Kidney epithelial cell (primary cell): ENCODE measurements at places on chromosomes 6 and 20. TPM values are rescaled to one million over a fixed set of nuclear protein-coding genes. Genes with fewer than 3 reads are reported as not detected.

The DBNDD2 gene
- total RNA-seq = 57.2 and 64.4 TPM in 2 replicates

DNA sequence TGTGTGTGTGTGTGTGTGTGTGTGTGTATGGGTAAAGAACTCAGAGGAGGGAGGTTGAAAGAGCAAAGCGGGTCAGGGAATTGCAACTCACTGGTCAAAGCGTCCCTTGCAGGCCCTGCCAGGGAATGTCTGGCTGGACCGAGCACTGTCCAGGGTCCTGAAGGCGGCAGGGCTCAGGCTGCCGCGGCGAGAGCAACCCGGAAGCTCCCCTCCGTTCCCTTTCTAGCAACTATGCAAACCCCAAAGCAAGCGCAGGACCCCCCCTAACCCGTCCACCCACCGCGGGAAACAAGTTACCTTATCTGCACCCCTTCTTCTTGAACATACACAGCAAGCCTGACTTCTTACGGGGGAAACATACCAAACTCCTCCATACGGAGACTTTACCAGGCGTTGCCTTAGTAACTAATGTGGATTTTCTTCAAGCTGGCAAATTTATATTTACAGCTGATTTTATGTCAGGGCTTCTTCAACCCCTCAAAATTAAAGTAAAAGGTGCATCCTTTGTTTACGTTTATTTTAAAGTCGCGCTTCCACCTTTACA lies 538 bp upstream of the GRM1 start:
- DNase-seq = peak; percentile 10

GRCh38 chr6:168216751-168217191 lies 102.8 kb downstream of the DACT2 start:
- no peak for DNase-seq

GRCh38 chr6:1347161-1347560 lies 35.3 kb downstream of the FOXQ1 start:
- no peak for DNase-seq

DNA sequence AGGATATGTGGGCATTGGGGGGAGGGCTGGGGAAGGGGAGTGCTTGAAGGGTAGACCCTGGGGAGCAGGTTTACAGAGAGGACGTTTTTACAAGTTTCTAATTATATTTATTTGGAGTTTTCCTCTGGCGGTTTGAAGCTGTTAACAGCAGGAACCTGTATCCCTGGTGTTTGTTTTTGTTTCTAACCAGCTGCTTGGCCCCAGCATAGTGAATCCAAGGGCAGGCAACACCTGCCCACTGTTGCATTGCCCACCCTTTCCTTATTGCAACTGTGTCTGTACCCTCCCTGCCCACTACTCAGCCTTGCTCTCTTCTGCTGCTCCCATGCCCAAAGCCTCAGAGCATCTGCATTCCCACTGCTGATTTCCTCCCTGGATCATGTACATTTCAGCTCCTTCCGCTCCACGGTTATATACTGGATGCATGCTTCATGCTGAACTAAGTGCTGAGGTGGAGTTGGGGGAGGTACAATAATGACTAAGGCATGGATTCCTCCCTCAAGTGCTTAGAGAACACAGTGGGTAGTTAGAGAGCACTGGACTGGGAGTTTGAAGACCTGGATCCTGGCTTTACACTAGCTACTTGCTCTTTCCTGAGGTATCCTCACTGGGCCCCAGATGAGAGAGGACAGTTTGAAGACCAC lies 6.0 kb downstream of the SCUBE3 start:
- DNase-seq = no peak

The SPATS1 gene
- total RNA-seq = not detected in 2 replicates

The LHFPL5 gene
- not detected in 2 replicates for total RNA-seq

The PRDM13 gene
- total RNA-seq = 0.04 TPM in 1 of 2 replicates, not detected in the other

GRCh38 chr6:115071962-115072361 lies 729.1 kb upstream of the HS3ST5 start:
- DNase-seq = no peak

The COX4I2 gene
- 0.25 TPM in 1 of 2 replicates, not detected in the other for total RNA-seq

The LAMP5 gene
- 1.7 and 1.9 TPM in 2 replicates for total RNA-seq

DNA sequence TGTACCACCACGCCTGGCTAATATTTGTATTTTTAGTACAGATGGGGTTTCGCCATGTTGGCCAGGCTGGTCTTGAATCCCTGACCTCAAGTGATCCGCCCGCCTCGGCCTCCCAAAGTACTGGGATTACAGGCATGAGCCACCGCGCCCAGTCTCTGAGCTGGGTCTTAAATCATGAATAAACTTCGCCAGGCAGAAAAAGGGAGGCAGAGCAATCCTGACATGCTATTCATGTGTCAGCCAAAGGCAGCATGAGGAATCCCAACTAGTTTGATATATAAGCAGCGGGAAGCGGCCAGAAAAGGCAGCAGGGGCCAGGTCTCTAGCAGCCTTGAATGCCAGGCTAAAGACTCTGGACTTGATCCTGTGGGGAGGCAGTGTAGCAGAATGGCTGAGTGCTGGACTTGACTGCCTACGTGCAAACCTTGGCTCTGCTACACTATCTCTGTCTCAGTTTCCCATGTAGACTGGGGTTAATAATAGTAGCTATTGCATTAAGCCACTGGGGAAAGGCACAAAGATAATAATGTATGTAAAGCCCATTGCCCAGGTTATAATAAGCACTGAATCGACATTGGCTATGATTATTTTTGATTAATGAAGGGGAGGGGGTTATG lies 1.8 kb downstream of the PROCR start:
- no peak for DNase-seq

DNA sequence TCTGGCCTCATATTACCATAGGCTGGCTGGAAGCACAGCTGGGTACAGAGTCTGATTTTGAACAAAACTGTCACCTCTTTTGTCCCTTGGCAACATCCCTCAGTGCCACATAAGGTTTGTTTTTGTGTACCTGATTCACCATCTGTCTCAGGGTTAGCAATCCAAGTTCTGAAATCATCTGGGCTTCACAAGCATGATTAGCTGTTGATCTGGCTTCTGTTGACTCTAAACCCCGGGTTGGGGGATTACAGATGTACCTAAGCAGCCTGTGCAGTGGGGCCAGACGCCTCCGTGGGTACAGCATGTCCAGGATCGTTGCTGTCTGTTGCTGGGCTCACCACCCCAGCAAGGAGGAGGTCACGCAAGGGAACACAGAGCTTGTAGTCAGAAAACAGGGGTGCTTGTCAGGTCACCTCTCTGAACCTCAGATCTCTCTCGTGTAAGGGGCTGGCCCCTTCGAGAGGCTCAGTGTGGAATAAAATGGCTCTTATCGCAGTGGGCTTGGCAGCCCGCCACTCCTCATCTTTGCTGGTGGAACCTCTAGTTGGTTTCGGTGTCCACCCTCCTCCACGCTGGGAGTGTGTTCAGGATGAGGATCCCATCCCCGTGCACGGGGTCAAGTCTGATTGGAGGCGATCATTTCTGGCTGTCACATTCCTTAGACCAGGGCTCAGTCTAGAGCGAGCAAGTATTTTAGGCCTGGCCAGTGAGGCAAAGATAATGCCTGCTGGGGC lies 39.2 kb upstream of the ZNF831 start:
- DNase-seq = no peak

GRCh38 chr6:98777762-98778161 lies 56.6 kb upstream of the POU3F2 start:
- DNase-seq = no peak

DNA sequence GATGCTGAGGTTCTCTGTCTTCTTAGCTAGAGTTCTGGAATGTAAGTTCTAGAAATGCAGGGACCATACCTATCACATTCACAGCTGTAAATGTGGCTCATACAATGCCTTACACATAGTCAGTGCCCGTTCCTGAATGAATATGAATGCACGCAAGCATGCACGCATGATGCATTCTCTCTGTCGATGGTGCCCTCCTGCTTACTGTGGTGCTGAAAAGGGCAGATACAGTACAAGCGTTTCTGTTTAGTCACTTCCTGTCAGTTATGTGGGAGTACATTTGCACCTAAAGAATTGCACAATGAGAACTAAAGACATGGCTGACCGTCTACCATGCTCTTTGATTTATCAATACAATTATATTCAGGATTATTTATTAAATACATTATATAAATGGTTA lies 152.2 kb upstream of the SOX4 start:
- no peak for DNase-seq

DNA sequence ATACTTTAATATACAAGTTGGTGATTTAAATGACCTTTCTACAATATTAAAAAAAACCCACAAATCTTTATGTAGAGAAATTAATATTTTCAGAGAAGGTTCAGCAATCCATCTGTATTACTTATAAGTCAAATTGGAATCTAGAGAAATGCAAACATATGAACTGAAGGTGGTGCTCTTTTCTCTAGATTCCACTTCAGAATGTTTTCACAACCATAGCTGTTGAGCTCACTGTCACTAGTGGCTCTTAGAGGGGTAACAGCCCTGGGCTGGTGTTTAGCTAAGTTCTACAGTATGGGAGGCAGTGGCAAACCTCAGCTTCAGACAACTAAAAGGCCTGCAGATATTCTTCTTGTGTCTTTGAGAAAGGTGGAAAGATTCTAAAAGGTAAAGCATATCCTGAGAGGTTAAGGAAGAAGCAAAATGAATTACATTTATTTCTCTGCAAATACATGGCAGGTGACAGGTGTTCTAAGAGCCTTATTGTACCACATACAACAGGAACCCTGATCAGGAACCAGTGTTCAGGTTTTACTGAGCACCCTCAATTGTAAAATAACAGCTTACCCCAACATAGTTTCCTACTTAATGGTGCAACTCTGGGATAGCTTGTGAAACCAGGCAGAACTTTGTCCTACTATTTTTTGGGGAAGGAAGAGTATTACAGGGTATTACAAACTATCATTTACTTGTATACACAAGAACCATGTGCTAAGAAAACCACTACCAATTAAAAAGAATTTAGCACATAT lies 56.6 kb upstream of the SAMHD1 start:
- DNase-seq = no peak

The PPP1R14C gene
- 37.0 and 45.5 TPM in 2 replicates for total RNA-seq

GRCh38 chr6:146909376-146909775 lies 294.8 kb upstream of the STXBP5 start:
- DNase-seq = no peak

The CFAP206 gene
- total RNA-seq = 0.07 and 0.25 TPM in 2 replicates

- DNase-seq = no peak
These were observed 105.0 kb downstream of the SLC24A3 start for GRCh38 chr20:19317237-19318069.

GRCh38 chr20:33262658-33263065 lies 20.4 kb upstream of the BPIFB1 start:
- peak; percentile 7 for DNase-seq

The DST gene
- total RNA-seq = 91.3 and 108 TPM in 2 replicates

GRCh38 chr6:67300430-67301040 lies 1334.5 kb upstream of the ADGRB3 start:
- DNase-seq = no peak

- DNase-seq = no peak
These were observed 91.8 kb upstream of the F13A1 start for GRCh38 chr6:6412221-6412620.

DNA sequence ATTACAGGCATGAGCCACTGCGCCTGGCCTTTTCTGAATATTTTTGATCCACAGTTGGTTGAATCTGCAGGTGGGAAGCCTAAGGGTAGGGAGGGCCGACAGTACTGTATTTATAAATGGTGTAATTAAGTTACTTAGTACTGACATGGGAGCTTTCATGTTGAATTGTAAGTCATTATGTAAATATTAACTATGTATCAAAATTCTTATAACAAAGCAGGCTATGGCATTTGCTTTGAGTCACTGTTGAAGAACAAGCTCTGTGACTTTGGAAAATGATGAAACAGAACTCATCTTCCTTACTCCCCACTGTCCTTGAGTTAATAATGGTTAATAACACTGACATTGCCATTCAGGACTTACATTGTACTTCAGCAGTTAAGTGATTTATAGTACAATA lies 63.0 kb upstream of the TXNDC5 start:
- DNase-seq = no peak

DNA sequence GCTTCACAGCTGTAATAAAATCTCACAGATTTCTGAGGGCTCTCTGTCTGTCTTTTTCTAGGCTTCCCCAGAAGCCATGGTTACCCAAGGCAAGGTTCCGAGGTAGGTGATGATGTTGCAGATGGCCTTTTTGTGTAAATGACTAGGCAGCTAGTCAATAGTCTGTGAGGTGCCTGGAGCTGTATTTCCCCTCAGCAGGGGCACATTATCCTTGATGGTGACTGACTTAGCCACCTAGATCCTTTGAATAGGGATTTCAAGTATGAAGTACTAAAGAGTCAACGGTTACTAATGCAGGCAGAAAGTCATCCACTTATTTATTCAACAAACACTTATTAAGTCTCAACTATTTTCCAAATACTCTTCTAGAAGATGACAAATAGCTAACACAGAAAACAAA lies 49.3 kb upstream of the L3MBTL3 start:
- no peak for DNase-seq

GRCh38 chr6:53727748-53728147 lies 62.2 kb upstream of the KLHL31 start:
- peak; percentile 21 for DNase-seq

DNA sequence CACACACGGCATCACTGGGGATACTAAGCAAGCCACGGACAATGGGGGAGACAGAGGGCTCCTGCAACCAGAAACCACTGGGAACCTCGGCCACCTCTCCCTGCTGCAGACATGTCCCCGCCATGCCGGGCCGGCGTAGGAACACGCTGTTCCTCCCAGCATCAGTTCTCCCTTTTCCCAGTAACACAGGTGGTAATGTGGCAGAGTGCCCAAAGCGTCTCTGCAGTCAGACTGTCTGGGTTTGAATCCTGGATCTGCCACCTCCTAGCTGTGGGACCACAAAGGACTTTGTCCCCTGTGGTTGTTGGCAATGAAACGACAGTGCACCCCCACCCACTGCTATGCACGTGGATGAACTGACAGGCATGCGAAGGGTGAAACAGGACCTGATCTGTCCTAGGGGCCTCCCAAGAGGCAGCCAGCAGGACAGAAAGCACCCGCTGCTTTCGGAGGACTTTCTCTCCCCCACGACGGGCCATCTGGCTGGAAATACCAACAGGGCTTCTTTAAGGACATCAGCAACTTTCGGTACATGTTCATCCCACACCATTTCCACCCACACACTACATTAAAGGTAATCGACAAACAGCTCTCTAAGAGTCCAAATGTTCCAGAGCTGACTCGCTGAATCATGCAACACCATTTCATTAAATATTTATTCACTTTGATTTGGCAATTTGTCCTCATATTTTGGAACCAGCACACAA lies 74.1 kb downstream of the SULF2 start:
- DNase-seq = no peak

DNA sequence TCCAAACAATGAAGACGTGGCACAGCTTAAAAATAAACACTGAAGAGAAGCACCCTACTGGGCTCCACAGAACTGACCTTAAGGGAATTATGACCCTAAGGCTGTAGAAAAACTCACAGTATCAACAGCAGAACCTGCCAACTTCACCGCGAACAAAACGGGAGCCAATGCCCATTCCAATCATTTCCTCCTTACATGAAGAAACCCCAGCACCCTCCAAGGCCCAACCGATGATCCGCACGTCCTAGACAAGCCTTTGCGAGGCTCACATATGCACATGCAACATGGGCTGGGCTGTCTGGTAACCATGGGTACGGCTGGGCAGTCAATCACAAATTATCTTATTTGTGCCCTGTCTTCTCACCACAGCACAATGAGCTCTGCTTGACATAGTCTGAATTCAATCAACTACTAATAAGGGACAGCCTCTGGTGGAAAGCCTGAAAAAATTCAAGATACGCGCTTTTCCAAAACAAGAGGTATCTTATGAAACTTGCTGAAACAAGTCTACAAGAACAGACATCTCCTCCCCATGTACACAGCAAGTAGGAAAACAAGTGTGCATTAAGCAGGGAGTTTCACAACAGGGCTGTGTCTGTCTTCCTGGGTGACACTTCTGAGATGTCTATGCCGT lies 1.7 kb downstream of the DIDO1 start:
- DNase-seq = no peak

The SIRPB2 gene
- not detected in 2 replicates for total RNA-seq

- DNase-seq = no peak
These were observed 85.4 kb downstream of the CD40 start for GRCh38 chr20:46203510-46203837.

- no peak for DNase-seq
These were observed 72.1 kb downstream of the TXLNB start for GRCh38 chr6:139219746-139220145.
